ENCODE measurements at places on chromosomes 7 and 10.

GRCh38 chr10:13877154-13877909 is 290.6 kb downstream of the PRPF18 start:
- peak; percentile 84 for DNase-seq

- DNase-seq, result no peak
Observed at GRCh38 chr10:83538047-83538446, 601.3 kb upstream of the GHITM start.

DNA sequence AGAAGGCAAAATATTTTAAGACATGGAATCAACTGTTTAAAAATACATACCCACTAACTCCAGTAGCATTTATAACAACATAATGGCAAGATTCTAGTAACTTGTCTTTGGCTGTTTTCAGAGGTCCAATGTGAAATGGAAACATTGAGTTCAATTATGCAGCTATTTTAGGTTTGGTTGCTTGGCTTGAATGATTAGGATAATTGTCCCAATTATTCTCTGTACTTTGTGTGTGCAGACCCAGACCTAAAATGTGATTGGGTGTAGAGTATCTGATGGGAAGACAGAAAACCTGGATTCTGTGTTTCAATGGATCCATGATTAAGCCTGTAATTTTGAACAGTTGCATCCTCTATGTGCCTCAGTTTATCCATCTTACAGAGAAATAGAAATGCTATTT is 392.7 kb upstream of the NFE2L3 start:
- no peak for DNase-seq

DNA sequence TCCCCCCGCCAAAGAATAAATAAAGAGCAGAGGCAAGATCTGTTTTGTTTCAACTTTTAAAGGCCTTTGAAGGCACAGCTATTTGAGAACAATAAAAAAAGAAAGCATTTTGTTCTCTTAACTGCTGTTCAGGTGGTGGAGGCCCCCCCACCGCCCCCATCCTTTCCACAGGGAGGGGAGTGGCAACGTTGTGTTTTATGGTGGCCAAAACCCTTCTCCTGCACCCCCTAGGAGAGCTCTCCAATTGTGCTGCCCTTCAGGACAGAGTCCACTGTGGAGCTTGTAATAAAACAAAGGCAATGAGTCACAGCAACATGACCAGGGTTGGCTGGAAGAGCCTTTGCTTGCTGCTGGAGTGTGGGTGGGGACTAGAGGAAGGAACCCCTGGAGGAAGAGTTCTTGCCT is 987.9 kb downstream of the KCNMA1 start:
- no peak for DNase-seq

GRCh38 chr10:71564194-71564820 is 155.3 kb downstream of the C10orf105 start:
- no peak for DNase-seq

- no peak for DNase-seq
Observed at GRCh38 chr10:74977913-74978847, 133.3 kb upstream of the SAMD8 start.

DNA sequence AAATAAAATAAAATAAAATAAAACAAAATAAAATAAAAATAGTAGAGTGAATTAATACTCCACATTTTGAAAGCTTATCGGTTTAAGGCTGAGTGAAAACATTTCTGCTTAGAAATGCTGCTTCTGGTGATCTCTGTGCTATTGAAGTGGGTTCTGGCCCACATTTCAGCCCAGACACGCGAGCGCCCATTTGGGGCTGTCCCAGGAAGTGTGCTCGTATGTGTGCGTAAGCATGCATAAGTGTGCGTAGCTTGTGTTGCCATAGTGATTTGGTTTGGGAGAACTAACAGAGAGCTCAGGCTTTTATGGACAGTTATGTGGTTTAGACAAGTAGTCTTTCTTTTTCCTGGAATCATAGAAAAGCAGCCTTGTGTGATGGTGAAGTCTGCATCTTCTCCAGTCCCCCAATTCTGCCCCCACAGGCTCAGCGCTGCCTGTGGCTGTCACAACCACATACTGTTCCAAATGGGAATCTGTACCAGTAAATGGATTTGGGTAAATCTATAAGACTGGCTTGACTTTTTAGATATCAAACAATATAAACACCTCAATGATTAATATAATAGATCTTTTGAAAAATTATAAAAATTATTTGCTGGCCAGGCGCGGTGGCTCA is 29.8 kb upstream of the PURB start:
- no peak for DNase-seq

DNA sequence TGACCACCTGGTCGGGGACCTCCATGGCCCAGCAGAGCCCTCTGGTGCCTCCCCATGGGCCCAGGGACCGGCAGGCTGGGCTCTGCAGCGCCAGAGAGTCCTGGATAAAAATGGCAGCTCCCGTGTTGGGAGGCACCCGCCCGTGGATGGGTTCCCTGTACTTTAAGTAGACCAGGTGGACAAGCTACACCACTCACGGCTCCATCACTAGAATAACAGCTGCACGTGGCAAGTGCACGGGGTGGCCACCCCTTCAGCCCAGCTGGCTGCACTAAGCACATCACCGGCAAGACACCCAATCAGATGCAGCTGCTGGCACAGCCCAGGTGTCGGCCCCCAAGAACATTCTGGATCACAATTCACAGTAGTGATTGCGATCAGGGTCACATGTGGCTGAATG is 69.8 kb downstream of the DIP2C start:
- no peak for DNase-seq

DNA sequence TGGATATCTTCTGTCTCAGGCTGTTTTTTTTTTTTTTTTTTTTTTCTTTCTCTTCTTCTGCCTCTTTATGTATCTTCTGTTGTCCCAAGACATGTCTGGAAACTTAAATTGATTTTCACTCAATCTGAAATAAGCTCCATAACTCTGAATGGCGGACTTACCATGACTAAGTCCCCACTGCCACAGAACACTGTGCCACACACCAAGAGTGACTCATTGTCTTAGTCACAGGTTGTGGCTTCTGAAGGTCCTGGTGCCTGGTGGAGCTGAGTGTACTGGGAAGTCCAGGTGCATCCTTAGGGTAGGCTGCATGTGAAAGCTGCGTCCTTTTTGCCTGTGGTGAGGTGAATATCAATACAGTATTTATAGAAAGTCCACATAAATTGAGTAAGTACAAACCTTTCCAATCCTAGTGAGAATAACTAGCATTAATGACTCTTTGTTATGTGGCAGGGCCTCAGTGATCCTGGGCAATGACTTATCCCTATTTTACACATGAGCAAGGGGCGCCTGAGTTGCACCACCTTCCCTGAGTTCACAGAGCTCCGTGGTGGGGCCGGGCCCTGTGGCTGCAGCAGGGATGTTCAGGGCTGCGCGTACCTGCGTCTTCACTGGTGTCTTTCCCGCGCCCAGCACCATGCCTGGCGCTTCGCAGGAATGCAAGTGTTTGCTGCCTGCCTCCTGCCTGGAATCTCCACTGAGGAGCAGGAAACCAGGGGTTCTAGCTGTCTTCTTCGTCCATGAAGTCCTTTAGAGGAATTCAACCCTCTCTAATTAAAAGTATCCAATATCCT is 4.3 kb downstream of the PFKP start:
- no peak for DNase-seq

DNA sequence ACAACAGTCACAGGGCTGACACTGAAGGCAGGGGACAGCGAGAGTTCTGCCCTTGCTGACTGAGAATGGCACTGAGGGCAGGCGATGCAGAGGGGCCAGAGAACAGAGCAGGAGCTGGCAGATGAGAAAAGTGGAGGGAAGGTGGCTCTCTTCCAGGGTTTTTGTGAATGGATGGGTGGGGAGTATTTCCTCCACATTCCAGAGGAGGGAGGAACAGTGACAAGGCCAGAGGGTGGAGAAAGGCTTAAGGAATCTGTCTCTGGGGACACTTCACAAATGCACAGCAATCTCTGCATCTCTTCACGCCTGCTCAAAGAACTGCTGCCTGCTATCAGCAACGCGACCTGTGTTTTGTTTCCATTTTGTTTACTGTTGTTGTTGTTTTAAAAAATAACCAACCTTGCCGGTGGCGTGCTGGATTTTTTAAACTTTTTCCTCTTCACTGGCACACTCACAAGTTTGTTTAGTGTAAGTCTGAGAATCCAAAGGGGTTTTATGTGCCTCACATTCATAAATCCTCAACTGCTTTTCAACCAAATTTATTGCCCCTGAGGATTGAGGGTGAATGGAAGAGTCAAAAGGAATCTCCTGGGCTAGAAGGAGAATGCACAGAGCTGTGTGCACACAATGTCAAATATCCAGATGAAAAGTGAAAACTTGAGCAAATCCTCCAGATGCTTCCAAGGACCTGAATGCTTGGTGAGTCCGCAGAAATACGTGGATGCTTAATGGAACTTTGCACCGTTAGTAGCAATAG is 129.3 kb downstream of the GLI3 start:
- DNase-seq, result no peak

DNA sequence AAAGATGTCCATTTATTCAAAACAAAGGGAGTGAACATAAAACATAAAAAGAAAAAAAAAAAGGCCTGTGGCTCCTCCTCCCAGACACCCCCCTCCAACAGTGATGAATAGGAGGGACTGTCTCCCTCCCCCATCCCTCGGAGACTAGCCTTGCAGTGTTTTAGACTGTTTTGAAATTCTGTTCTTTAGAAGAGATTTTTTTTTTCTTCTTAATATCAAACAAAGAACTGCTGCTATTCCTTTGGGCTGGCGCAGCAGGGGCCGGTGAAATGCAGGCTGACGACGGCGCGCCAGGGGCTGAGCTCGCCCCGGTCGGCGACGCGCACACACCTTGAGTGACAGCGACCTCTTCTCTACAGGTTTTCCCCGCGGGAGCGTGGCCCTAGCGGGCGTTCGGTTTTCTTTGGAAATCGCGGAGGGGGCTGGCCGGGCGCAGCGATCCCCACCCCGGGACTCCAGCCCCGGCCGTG is at the start of gene LANCL2:
Gene LANCL2 (plus strand): TSS at position 133 of the 470 bp plus-strand sequence. CDS start 689 bp downstream, outside the sequence.
- no peak for DNase-seq

- no peak for DNase-seq
Observed at GRCh38 chr10:16923309-16923708, 106.1 kb upstream of the RSU1 start.

DNA sequence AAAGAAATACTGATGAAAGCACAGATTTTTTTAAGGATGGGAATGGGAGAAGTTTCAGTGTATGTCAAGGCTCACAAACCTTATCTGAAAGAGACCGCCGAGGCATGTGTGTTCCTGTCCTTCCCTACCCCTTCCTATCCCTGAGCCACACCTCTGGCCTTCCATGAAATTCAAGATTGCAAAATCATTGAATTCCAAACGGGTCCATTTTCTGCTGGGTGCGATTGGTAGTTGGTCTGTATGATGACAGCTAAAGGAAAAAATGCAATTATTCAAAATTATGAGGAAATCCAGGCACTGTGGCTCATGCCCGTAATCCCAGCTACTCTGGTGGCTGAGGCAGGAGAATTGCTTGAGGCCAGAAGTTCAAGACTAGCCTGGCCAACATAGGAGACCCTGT is 170.1 kb downstream of the ARHGAP12 start:
- DNase-seq, result no peak

GRCh38 chr10:33286157-33286934 is 48.1 kb downstream of the NRP1 start:
- DNase-seq, result no peak

GRCh38 chr7:140534743-140535142 is 55.4 kb upstream of the MKRN1 start:
- no peak for DNase-seq

DNA sequence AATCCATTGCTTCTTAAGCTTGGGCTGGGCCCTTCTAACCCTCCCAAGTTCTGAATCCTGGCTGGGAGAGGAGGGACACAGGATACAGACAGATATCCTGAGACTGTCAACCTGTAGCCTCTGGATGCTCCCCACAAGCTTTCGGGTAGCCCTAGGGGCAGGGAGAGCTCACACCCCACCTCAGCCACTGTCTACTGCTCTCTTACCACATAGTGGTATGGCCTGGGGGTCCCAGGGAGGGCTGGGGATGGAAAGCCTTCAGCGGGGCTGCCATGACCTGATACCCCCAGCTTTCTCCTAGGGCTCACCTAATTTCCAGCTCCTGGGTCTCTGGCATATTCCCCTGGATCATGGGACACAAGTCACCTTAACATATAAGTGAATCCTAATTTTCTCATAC is 25.1 kb downstream of the CRHR2 start:
- no peak for DNase-seq

- no peak for DNase-seq
Observed at GRCh38 chr7:151239837-151240459, 7.7 kb downstream of the CHPF2 start.

DNA sequence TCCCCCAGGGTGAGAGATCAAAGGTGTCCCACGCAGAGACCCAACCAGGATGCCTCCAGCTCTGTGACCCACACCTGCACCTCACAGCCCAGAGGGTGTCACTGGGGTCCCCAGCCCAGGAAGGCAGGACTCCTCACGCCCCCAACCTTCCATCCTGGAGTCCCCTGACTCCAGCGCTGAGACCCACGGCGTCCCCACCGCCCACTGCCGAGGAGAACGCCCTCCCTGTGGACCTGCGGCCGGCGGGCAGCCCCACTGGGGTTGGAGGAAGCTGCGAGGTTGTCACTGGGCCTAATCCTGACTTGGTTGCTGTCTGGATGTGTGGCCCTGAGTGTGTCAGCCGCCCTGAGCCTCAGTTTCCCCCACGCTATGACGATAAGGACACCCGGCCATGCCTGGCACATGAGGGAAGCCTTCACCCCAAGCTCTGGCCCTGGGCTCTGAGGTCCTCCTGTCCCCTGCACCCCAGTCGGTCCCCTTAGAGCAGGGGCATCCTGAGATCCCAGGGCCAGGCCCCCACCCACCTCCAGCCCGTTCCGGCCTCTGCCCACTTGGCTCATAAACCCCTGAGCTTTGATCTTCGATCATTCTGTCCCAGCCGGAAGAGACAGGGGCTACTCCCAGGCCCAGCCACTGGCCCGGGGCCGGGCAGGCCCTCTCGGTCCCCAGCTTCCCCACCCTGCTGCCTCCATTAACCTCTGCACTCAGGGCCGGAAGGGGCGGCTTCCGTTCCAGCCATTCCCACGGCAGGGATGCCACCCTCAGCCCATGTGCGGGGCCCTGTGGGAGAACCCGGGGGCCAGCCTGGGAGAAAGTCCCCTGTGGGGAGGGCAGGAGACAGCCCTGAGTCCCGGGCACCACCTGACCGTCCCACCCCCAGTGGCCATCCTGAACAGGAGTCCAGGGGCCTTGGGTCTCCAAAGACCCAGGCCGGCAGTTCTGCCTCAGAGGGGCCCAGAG is 113.2 kb downstream of the MICALL2 start:
- peak; percentile 30 for DNase-seq

DNA sequence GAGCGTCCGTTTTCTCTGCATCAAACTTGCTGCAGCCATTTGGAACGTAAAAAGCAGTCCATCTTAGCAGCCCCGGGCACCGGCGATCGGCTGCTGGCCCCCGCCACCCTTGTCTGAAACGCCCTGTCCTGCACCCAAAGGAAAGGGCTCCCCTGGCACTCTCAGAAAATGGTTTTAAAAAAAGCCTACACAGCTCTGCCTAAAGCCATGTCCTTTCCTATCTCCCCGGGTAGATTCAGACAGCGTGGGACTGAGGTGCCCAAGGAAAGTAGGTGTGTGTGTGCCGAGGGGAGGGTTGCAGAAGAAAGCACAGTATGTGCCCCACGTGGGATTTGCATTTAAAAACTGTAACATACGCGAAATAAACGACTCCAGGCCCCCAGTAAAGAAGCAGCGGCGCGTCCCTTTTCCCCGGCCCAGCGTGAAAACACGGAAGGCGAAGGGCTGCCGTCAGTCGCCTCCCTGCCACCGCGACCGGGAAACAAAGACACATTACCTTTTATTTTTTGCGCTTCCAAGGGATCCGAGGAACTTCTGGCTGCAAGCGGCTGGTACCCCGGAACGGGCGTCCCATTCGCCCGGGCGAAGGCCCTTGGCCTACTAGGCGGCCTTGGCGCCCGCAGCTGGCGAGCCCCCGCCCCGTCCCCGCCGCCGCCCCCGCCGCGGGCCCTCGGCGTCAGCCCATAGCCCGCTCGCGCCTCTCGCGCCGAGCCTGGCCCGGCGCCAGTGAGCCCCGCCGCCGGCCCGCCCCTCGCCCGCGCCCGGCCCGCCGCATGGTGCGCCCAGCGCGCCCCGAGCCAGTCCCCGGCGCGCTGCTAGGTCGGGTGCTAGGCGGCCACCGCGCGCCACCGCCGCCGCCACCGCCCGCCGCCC is 304.6 kb downstream of the PRPF18 start:
- peak; percentile 58 for DNase-seq

Data from psoas muscle (tissue), 8 donors.